ENCODE measurements at places on chromosomes 2 and 18.

GRCh38 chr2:74525717-74526648 is at the start of gene DQX1:
TSS of gene DQX1 (minus strand) at chr2:74526231. CDS start at chr2:74525729, 502 bp downstream.
- DNase-seq, result no peak

- DNase-seq, result no peak
These were observed 557 bp upstream of the E2F6 start for GRCh38 chr2:11466307-11467128.

- no peak for DNase-seq
These were observed 2.0 kb downstream of the GAREM2 start for GRCh38 chr2:26174691-26175465.

DNA sequence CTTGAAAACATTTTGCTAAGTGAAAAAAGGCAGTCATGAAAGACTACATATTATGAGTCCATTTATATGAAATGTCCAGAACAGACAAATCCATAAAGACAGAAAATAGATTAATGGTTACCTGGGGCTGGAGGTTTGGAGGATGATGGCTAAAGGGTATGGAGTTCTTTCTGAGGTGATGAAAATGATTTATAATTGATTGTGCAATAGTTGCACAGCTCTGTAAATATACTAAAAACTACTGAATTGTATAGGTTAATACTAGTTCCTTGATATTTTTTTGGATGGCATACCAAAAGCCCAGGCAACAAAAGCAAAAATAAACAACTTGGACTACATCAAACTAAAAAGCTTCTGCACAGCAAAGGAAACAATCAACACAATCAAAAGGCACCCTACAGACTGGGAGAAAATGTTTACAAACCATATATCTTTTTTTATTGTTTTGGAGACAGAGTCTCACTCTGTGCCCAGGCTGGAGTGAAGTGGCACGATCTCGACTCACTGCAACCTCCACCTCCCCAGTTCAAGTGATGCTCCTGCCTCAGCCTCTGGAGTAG is 21.5 kb downstream of the SOS1 start:
- DNase-seq, result no peak

- DNase-seq, result no peak
These were observed 74.0 kb downstream of the CERS6 start for GRCh38 chr2:168529900-168530561.

DNA sequence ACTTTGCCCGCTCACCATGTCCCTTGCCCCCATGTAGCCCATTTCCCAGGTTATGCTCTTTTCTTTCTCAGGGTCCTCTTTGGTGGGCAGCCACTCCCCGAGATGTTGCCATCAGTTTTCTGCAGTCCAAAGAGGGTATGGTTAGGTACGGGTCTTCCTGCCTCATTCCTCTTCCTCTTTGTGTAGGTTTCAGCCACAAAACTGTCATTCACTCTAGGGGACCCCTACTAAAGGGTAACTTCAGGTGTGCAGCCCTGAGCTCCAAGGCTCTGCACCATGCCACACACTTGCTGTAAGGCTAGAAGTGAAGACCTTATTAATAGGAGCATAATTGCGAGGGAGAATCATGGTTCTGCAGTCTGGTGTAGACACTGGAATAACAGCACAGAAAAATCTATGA is 99.8 kb upstream of the ZNF397 start:
- no peak for DNase-seq

- no peak for DNase-seq
These were observed 7.3 kb downstream of the ACKR3 start for GRCh38 chr2:236576953-236577352.

DNA sequence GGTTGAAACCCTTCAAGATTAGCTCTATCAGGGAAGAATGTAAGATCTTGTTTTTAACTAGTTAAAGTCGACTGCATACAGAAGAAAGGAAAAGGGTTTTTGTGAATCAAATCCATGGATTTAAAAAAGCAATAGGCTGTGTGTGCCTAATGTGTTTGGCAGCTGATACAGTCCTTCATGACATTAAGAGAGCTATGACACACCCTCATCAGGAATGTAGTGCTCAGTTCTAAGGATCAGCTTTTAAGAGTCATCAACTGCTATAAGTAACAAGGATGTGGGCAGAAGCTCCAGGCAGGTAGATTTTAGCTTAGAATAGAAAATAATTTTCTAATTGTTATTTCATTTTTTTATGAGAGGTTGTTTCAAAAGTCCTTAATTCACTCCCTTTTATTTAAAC is 52.9 kb downstream of the PPP1R1C start:
- no peak for DNase-seq

- DNase-seq, result no peak
These were observed 42.5 kb upstream of the FOSL2 start for GRCh38 chr2:28350196-28350595.

DNA sequence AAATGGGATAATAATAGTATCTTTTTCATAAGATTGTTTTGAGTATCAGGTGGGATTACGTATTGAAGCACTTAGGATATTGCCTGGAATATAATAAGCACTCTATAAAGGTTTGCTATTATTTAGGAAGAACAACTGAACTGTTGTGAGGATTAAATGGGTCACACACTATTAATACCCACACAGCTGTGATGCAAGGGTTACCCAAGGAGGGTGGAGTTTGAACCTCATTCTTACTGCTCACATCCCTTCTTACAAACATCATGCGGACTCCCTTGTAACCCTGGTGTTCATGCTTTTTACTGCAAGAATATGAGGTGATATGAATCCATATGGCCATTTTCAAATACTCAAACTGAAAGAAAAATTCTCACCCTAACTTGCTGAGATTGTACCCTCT is 113.5 kb downstream of the KCTD1 start:
- no peak for DNase-seq

DNA sequence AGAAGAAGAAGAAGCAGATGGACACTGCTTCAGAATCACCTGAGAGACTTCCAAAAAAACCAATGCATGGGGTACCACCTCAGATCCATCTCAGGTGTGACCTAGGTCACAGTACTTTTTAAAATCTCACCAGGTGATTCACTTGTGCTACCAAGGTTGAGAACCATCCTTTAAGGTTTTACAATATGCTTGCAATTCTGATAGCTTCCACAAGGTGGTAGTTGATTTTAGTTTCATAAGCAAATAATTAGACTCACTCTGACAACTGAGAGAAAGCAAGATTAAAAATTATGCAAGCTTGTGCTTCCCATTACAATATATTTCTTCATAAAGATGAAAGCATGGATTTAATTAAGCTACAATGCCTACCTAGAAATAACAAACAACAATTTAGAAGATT is 355.1 kb downstream of the EN1 start:
- no peak for DNase-seq

DNA sequence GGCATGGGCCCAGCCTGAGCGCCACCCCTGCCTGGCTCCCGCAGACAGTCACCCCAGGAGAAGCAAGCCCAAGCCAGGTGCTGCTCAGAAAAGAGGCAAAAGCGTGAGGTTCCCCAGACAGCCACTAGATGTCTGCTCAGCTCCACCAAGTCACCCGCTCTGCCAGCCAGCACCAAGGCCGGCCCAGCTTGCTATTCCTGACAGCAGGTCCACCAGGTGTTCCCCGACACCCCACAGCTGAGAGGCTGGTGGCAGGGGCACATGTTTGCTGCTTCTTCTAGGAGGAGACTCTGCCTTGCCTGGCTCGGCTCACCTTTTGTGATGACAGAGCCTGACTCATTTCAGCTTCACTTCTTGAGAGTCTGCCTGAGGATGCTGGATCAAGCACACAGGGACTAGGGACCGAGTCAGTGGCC is 206.7 kb downstream of the MGAT5 start:
- peak; percentile 54 for DNase-seq

- DNase-seq, result peak; percentile 6
These were observed 82.2 kb downstream of the ADD2 start for GRCh38 chr2:70685771-70686171.

DNA sequence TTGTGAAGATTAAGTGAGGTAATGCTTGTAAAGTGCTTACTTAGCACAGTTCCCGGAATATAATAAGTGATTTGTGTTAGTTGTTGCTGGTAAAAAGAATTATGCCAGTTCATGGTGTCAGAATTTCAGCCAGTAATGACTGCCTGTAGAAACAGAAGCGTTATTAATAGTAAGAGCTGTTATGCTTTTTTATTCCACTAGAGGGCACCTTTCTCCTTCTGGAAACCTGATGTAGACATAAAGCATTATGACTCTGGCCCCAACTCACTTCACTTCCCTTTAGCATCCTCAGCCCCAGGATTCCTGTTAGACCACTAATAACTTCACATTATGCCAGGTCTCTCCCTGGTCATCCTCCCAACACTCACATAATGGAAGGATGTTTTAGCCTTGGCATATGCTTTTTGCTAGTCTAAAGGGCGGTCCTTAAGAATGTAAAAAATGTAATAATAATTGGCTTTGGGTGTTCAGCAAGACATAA is 34.9 kb downstream of the C18orf54 start:
- DNase-seq, result peak; percentile 76

- DNase-seq, result peak; percentile 73
These were observed 8.7 kb downstream of the NPPC start for GRCh38 chr2:231917280-231918066.

- no peak for DNase-seq
These were observed 209.0 kb downstream of the FAM210A start for GRCh38 chr18:13517369-13517768.

GRCh38 chr2:158650646-158651357 is 144.3 kb upstream of the DAPL1 start:
- no peak for DNase-seq

- no peak for DNase-seq
These were observed 5.7 kb downstream of the C2orf80 start for GRCh38 chr2:208183972-208184705.

- no peak for DNase-seq
These were observed 193.5 kb upstream of the CHST9 start for GRCh38 chr18:27378431-27379095.

DNA sequence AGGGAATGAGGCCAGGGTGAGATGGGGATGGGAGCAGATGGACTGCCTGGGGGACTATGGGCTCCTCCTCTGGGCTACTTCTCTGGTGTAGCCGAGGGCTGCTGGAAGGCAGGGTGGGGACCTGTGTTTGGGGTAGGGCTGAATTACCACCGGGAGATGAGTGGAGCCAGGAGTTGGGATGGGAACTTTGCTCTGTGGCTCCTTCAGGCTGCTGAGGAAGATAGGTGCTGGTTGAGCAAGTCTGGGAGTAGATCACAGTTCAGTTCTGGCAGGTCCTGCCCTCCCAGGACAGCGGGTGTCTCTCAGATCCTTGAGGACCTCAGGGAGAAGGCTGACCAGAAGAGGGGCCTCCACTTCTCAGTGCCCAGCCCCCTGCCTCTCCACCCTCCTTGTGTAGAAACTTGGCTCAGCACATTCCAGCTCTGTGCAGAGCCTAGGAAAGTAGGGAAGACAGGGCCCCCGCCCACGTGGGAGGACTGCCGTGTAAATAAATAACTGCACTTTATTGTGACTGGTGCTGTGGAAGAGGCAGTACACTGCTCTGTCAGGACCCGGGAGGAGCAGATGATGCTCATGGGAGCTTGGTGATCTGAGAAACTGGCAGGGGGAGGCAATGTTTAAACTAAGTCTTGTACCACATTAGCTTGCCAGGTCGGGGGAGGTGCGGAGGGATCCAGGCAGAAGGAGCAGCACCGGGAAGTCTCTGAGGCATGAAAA is 15.3 kb downstream of the TET3 start:
- no peak for DNase-seq

GRCh38 chr2:63778391-63778790 is 63.3 kb upstream of the UGP2 start:
- no peak for DNase-seq

Measured in globus pallidus (tissue), 1 donor.